Activated CD4-positive, alpha-beta T cell treated with anti-CD3 and anti-CD28 coated beads, Interleukin-2, amount 50 U/mL, for 4 hours (primary cell): ENCODE measurements at places on chromosomes 5 and 9.

DNA sequence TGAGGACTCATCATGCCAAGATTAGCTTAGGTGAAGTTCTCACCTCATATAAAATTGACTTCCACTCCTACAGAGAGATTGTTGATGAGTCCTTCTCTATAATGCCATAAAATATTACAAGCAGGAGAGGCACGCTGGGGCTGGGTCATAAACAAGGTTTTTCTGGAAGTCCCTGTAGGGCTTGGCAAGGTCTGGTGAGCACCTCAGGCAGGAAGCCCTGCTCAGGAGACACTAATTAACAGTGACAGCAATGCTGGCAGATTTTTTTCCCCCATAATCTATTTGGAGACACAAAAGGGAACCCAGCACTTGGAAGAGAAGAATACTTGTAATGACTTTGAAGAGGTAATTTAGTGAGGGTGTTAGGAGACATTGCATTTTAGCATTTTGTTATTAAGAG, 118.7 kb downstream of the DIRAS2 start:
- DNase-seq: no peak

DNA sequence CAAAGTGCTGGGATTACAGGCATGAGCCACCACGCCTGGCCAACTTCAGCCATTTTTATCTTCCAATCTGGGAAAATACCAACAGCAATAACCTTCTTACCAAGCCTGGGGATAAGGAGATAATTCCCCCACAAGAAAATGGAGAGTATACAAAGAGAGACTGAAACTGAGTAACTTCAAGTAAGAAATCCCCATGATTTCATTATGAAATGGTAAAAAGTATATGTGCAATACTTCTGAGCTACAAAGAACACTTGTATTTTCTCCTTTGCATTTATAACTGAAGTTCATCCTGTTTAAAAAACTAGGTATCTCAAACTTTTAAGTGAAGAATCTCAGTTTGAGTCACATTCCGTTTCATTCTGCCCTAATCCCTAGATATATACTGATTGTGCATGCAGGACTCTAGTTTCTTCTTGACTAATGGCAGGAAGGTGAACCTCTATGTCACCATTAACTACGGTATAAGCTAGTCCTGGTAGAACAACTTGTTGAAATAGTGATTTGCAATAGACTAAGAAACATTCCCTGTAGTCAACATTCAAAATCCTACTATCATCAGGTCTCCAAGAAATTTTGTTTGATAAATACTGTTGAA, 2071.4 kb downstream of the MAT2B start:
- DNase-seq: no peak

DNA sequence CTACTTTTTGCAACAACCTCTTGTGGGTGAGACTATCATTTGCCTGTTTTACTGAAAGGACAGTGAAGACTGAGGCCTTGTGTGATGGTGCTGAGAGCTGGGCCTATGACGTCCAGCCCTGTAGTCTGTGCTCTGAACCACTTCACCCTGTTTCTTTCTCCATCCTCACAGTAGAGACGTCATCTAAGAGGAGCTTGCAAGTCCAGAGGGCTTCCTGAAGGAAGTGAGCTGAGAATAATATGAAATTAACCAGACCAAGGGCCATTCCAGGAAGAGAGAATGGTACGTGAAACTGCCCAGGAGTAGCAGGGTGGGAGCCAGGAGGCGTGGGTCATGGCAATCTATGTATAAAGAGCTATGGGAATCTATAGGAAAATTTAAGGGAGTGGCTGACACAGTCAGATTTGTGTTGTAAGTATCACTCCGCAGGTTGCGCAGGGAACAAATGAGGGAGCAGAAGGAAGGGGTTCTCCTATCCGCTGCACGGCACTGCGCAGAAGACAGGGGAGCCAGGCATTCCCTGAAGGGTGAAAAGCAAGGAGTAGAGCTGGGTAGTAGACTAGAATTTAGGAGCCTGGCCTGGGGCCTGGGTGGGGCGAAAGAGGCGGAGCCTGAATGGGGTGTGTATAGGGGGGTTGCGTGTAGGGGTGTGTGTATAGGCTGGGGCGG, 596 bp upstream of the FGFR4 start:
- no peak for DNase-seq

DNA sequence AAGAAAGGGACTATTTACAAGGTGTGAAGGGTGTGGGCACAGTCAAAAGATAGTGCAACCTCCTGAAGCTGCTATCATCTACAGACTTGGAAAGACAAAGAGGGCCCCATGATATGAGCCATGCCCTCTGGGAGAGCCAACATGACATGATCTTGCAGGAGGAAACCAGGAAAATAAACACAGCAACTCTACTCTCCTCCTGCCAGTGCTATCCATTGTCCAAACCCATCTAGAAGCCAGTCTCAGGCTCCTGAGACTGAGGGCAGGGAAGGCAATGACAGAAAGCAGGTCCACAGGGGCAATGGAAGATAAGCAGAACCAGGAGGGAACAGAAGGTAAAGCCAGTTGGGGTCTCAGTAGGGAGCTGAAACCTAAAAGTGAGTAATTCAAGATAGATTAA, 37.1 kb downstream of the PLPP1 start:
- no peak for DNase-seq

DNA sequence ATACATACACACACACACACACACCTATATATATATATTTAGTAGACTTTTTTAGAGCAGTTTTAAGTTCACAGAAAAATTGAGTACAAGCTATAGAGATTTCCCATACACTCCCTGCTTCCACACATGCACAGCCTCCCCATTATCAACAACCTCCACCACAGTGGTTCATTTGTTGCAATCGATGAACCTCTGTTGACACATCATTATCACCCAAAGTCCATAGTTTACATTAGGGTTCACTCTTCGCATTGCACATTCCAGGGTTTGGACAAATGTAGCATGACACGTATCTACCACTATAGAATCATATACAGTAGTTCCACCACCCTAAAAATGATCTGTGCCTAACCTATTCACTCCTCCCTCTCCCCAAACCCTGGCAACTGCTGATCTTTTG, 111.0 kb downstream of the PPP2R2B start:
- DNase-seq: no peak

DNA sequence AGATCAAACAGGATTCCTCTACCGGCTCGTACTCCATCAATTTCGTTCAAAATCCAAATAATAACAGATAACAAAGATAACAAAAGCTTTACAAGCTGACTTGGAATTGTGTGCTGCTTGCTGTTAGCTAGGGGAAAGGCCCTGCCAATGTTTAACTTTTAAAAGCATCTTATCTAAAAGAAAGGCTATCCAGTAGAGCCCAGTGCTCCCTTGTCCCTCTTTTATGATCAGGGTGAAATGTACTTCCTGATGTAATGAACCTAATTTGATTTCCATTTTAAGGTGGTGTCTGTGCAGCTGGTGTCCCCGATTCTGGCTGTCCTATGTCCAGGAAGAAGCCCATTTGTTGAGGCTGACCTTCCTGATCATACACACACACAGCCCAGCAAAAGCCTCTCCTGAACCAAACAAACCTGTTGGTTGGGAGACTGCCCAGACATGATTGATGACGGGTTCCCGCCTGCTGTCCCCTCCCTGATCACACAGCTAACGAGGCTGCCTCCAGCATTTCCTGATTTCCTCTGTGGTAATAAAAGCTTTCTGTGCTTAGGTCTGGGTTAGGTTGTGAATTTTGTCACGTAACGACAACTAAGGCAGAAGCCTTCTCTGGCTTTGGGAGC, 54.1 kb downstream of the PWWP2A start:
- DNase-seq: no peak

GRCh38 chr5:157029457-157029856, 29.5 kb downstream of the HAVCR1 start:
- no peak for DNase-seq

- DNase-seq: no peak
These were observed 84.0 kb downstream of the MAST4 start for GRCh38 chr5:66680221-66680620.

DNA sequence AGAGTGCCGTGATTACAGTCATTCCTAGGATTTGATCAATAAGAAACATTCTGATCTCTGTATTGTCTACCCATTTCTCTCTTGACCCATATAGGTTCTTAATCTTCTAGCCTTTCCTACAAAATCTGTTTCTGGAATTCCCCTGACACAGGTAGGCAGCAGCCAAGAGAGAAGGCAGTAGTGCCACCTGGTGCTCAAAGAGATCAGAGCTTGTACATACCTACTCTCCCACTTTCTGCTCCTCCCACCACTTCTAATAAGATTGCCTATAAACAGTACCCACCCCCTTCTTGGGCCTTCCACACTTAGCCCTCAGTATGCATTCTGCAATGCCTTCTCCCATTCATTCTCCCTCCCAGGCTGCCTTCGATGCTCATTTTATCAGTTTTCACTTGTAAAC, 117.4 kb upstream of the RORB start:
- DNase-seq: no peak

GRCh38 chr5:13143630-13144029, 800.9 kb downstream of the DNAH5 start:
- no peak for DNase-seq

DNA sequence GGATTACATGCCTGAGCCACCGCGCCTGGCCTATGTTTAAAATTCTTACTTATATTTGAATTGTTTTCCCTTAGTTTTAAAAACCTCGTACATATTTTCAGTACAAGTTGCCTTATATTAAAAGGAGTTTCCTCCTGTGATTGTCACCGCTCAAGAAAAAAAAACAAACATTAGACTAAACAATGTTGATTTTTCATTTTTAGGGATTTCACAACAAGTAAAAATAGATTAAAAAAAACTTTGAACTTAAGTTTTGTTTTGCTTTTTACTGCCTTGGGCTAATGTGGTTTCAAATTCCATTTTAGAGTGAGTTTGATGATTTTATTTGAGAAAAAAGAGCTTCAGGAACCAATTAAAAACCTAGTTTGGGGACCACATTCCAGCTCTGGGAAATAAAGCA, 1196.6 kb upstream of the CDH18 start:
- DNase-seq: no peak

DNA sequence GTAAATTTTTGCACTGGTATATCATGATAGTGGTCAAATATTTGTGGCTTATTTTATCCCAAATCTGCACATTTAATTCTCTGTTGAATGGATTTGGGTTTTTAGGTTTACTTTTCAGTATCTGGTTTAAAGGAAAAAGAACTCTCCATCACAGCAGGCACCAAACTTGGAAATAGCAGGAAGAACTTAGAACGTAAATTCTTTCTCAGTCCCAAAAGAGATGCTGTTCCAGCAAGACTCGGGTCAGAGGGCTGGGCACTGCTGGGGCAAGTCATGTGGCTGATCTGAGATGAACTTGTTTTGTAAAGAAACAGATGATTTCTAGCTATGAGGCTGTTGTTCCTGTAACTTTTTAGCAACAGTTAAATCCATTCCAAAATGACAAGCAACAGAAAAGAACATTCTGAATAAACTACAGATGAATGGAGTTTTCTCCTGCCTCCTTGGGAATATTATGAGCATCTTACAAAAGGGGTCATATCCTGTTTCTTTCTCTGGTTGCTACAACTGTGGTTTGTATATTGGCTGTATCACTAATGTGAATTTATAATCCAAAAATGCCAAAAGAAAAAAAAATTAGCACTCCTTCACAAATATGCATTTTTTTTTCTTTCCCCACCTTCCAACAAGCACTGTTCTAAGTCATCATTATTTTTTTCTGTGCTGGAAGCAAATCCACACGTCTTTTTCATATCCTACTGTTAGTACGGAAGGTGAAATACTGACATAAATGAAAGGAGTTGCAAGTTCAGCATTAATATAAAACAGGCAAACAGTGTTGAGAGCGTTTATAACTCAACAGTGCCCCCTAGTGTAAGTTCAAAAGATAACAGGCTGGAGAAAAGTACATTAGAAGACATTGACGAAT, 31.1 kb downstream of the OR2K2 start:
- no peak for DNase-seq

- peak; percentile 12 for DNase-seq
These were observed 2.0 kb downstream of the GADD45G start for GRCh38 chr9:89606624-89607311.

GRCh38 chr5:3043600-3043999, 292.1 kb upstream of the IRX2 start:
- no peak for DNase-seq

DNA sequence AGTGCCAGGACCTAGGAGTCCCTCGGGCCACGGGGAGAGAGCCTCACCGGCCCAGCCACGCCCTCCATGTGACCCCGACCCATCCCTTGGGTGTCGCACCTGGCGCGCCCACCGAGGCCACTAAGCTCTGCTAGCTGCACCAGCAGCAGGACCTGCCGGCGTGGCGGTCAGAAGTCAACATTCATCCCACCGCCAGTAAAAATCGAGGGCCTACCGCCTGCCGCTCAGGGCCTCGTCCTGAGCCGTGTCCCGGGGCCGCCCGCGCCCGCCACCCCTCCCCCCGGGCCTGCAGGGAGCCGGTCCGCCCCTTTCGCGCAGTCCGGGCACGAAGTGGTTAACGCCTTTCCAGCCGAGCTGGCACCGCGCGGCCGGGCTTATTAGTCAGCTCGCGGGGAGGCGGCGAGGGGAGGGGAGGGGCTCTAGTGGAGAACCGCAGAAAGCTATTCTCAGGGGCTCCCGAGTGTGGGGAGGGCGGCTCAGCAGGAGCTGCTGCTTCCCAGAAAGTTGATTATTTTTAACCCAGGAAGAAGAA, 124.4 kb downstream of the C9orf50 start:
- peak; percentile 84 for DNase-seq

DNA sequence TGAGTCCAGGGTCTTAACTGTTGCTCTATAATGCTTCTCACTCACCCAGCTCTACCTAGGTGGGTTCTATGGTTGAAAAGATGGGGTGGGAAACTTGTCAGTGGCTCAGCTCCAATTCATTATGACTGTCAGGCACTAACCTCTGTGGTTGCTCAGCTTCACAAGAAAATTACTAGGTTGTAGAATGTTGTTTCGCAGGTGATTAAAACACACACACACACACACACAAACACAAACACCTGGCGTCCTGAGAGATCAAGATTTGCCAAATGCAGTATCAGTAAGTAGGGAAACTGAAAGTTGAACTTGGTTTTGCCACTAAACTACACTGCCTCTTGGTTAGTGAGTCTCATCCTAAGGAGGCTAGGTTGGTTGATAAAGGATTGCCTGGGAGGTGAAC, 2.8 kb downstream of the MCCC2 start:
- DNase-seq: no peak

GRCh38 chr5:108507631-108508030, 125.7 kb upstream of the FBXL17 start:
- DNase-seq: no peak

- DNase-seq: no peak
These were observed 700 bp downstream of the SKP2 start for GRCh38 chr5:36152324-36153297.

DNA sequence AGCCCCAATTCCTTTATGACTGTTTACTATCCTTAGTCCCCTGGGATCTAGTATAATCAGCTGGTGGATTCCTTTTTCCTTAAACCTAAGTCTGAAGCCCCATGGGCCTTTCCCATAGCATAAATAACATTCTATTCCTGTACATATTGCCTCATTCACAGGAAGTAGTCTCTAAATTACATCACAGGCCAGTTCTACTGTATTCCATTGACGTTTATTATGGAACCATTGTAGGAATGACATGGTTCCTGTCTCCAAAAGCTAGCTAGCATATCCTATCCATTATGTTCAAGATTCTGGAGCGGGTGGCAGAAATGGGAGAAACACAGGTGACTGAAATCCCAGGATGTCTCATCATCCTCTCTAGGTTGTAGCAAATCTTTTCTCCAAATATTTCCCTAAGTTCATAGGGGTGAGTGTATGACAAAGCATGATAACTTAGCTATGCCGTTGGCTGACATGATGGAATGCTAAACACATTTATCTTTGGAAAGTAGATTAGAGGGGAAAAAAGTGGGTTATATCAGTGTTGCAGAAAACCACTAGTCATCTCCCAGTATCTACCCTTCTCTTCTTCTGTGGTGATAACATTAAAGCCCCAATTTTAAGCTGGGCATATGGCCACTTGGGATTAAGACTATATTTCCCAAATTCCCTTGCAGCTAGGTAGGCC, 140.1 kb downstream of the FGF1 start:
- no peak for DNase-seq

- DNase-seq: no peak
These were observed 316.6 kb upstream of the RIOK2 start for GRCh38 chr5:97499605-97500004.
